A673 (cell line): ENCODE measurements at places on chromosomes 7 and 10.

DNA sequence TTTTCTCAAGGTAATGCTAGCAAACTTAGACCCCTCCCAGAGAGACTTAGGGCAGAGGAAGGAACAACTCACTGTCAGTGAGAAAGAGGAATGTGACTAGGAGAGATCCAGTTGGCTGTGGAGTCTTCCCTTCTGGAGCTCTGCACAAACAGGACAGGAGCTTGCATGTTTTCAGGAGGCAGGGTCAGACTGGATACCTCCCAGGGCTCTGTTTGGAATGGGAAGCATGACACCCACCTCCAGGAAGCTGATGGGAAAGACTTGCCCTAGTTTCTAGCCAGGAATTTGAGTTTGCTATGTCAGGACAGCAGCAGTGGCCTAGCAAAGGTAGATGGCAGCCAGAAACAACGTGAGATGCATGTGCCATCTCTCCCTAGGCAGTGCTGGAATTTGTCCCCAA is 40.6 kb downstream of the GHRHR start:
- DNase-seq: no peak

GRCh38 chr10:121276046-121276445 is 322.2 kb downstream of the FGFR2 start:
- no peak for DNase-seq

DNA sequence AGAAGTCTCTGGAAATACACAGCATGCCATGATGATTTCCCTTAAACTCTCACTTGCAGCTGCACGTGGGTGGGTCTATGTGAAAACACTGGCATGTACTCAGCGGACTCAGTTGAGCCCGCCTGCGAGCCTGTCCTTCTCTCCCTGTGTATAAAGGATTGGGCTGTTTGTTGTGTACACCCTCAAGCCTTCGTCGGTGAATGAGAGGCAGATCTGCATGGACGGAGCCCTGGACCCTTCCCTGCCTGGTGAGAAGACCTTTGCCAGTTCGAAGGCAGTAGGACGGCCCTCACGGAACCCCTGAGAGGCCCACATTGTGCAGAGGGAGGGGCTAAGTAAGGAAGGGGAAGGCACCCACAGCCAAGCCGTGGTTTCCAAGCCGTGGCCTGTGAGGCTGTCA is 121.2 kb downstream of the WDFY4 start:
- no peak for DNase-seq

GRCh38 chr10:132546567-132547420 is 9.2 kb downstream of the INPP5A start:
- no peak for DNase-seq

GRCh38 chr7:27251136-27251651 is 8.6 kb downstream of the EVX1 start:
- no peak for DNase-seq

- no peak for DNase-seq
Observed at GRCh38 chr7:157538321-157538720, 201.5 kb downstream of the DNAJB6 start.

DNA sequence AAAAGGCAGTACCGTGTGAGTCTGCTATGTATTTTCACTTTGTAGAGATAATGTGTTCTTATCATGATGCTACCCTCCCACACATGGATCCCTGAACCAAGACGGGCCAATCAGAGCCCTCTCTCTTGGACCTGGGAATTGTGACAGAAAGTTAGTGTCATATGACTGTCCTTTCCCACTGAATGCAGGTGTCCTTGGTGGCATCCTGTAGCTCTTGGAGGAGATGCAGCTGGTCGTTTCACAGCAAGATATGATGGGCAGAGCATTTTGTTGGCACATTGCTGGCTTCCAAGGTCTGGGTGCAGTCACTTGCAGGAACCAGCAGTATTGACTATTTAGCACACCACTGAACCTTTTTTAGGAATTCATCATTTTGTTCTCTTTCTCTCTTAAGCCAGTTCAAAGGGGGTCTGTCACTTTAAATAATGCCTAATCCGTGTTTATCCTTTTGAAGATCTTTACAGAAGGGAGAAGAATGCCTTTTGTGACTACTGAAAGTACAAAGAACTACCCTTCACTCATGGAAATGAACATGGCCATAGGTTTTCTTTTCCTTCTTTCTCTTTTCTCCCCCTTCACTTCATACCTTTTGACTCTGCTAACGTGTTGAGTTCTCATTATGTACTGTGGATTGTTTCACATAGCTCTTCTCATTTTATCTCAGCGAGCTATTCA is 125.1 kb downstream of the PLXDC2 start:
- DNase-seq: no peak

- no peak for DNase-seq
Observed at GRCh38 chr7:45515346-45515745, 58.8 kb upstream of the ADCY1 start.

DNA sequence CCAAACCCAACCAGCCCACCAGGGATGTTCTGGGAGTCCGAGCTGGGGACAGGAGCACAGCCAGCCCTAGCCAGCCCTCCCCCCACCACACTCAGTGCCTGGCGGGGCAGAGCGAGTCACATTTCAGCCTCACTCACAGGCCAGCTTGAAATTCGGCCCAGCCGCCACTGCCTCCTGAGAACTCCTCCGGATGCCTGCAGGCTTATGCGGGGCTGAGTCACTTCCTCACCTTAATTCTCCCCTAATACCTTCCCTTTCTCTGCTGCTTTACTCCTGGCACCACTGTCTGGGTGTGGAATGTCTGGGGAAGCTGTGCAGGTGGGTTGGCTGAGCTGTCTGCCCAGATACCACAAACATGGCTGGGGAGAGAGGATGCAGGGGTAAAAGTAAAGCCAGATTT is 22.6 kb upstream of the DLG5 start:
- no peak for DNase-seq

GRCh38 chr10:7507887-7508726 is 97.3 kb upstream of the SFMBT2 start:
- no peak for DNase-seq

DNA sequence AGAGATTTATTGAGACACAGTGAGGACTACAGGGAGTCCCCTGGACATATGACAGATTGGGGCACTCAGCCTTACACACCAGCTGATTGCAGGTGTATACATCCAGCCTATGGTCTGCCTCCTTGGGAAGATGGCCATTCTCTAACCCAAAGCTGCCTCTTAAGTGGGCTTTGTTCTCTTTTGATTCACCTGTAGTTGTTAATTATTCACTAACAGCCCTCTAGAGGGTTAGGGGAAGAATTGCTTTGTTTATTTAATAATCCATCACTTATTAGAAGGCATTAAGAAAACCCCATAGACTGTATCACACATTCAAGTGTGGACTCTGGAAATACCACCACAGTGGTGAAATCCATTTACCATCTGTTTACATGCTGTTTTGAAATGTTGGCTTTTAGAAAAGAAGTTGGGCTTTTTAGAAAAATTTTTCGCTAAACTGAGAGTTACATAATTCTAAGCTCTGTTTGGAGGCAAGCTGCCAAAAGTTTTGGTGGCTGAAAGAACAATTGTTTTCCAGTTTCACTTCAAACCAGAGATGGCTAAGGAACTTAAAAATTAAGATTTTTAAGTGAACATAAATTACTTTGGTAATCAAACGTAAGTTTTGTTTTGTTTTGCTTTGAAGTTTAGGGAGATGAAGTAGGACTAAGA is 379.1 kb downstream of the ADRA2A start:
- no peak for DNase-seq

DNA sequence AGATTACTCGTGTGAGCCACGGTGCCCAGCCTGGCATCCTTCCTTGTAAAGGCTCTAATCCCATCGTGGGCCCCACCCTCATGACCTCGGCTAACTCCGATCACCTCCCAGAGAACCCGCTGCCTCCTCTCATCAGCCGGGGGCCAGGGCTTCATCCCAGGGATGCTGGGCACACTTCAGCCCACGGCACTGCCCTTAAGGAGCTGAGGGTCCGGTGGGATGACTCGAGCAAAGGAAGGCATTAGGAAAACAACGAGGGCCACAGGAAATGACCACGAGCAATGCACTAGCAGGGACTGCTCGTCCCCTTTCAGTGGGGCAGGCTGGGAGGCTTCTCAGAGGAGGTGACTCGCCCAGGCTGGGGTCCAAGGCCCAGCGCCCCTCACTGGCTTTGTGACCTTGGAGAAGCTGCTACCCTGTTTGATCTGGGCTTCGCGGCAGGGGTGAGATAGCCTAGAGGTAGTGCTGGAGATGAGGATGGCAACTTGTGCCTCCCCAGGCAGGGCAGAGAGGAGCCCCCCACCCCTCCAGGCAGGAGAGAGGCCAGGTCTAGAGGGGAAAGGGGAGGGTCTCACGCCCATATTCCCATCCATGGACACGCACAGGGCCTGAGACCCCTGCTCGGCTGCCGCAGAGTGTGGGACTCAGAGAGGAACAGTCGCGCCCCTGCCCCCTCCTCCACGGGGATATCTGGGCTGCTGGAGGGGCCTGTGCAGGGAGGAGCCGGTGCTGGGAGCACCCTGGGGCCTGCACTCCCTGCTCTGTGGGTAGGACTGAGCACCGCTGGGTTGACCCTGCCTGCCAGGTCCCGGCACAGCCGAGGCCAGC is 26.8 kb downstream of the ELFN1 start:
- no peak for DNase-seq

GRCh38 chr10:110355141-110355831 is 50.6 kb upstream of the SMNDC1 start:
- DNase-seq: no peak

- peak; percentile 20 for DNase-seq
Observed at GRCh38 chr10:89392974-89393373, 551 bp downstream of the IFIT1 start.

DNA sequence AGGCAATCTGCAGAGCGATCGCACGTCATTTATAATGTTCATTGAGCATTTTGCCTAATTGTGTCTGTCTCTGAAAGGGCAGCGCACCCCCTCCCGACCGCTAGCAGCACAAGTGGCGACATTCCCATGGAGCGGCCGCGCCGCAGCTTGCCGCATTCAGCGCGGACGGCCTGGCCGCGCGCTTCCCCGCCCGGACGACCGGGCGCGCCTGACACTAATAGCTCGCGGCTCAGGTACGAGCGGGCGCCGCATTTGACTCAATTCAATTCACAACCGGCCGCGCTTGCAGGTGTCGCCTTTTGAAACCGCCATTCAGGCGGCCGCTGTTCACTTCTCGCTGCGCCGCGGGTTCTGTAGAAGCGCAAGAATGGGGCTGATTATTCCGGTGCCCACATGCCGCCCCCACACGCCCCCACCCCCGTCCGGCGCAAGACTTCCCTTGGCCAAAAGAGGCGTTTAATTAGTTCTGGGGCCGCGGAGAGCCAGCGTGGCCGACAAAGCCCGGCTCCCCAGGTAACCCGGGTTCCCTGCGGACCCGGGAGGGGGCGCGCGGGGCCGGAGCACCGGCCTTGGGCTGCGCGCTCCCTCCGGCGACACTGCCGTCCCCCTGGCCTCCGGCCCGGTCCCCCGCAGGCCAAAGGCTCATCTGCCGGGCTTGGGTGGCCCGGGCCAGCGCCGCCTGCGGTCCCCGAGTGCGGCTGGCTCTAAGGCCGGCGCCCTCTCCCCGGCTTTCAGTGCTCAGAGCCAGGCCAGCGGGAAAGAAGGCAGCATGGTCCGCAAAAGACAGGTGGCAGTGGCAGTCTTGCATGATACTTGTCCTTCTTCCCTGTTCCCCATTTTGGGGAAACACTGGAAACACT is 18.7 kb upstream of the PTF1A start:
- DNase-seq: peak; percentile 27

- DNase-seq: no peak
Observed at GRCh38 chr10:110395350-110396283, 90.9 kb upstream of the SMNDC1 start.

GRCh38 chr7:70553364-70553763 is 578.6 kb upstream of the GALNT17 start:
- DNase-seq: no peak

DNA sequence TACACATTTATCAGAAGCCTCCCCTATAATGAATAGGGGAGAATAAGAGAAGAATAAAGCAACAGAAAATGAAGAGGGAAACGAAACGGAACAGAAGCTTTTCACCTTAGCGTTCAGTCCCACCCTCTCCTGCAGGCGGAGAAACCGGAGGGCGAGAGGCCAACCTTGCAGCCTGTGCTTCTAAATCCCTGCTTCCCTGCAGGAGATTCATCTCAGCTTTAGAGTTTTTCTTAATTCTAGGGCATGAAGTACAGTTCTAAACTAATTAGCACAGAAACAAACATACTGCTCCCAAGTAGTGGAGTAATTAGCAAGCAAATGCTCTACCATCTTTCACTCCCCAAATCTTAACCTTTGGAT is 107.2 kb downstream of the CUBN start:
- DNase-seq: no peak

DNA sequence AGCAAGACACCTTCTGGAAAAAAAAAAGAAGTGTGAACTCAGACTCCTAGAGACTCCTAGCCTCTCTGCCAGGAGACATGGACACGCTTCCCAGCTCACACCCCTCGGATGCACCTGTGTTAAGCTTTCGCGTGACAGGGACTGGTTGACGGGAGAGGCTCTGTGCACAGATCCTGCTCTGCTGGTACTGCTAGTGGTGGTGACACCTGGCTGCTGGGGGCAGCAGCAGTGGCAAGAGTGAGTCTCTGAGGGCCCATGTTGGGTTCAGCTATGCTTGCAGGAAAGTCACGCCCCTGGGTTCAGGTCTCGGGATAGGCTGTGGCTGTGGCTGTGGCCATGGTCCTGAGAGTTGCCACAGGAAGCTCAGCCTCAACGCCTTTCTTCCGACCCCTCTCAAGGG is 81.1 kb downstream of the XRCC2 start:
- no peak for DNase-seq

DNA sequence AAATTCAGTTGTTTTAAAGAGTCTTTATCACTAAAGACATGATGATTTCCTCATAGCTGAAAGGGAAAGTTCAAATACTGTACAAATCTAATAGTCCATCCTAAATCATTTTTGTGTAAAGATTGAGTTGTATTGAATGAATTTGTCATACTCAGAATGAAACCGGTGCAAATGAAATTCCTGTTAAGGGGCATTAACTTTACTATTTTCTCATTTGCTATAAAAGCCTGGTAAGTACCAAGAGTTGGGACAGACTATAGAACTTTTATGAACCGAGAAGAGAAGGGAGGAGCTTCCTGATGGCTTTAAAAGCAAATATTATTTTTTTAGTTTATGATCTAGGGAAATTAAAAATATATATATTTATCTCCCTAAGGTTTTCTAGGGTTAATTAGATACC is 260.0 kb upstream of the AKR1E2 start:
- no peak for DNase-seq

DNA sequence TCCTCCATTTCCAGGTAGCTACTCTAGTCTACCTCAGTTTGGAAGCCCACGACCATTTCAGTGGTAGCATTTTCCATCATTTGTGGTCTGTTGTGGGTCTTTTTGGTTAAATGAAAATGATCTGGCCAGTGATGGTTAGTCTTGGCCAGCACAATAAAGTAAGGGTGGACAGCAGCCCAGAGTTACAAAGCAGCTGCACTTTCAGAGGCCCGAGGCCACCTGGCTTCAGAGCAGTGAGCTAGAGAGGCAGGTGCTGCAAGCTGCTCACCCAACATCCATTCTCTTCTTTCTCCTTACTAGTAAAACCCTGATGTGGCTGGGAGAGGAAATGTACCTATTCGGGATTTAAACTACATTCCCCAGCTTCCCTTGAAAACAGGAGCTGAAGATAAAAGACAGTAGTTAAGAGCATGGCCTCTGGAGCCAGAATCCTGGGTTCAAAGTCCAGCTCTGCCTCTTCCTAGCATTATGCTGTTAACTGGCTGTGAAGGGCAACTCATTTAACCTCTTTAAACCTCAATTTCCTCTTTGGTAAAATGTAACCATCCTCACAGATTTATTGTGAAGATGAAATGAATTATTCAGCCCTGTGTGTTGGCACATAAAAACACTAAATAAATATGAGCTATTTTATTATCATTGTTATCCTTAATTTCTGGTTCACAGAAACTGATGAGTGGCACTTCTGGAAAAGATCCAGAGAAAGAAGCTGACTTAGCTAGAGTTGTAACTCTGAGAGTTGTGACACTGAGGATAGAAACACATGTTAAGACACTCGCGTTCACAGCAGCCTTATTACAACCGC is 517.4 kb downstream of the PARD3 start:
- no peak for DNase-seq

GRCh38 chr10:101032637-101033224 is 1.7 kb downstream of the SFXN3 start:
- peak; percentile 74 for DNase-seq
